ENCODE measurements at places on chromosomes 1 and 21.
A peak's percentile ranks its signal among the peaks of the same experiment; 100 is the strongest.

GRCh38 chr1:16080422-16081150, 7.1 kb upstream of the FAM131C start:
- DNase-seq, result no peak

- DNase-seq, result no peak
Measured at GRCh38 chr1:155777582-155777981, 79.4 kb downstream of the GON4L start.

- peak; percentile 30 for DNase-seq
Measured at GRCh38 chr21:42439284-42440186, 35.8 kb downstream of the UBASH3A start.

- DNase-seq, result peak; percentile 80
Measured at GRCh38 chr1:165073185-165074007, 283.1 kb downstream of the LMX1A start.

DNA sequence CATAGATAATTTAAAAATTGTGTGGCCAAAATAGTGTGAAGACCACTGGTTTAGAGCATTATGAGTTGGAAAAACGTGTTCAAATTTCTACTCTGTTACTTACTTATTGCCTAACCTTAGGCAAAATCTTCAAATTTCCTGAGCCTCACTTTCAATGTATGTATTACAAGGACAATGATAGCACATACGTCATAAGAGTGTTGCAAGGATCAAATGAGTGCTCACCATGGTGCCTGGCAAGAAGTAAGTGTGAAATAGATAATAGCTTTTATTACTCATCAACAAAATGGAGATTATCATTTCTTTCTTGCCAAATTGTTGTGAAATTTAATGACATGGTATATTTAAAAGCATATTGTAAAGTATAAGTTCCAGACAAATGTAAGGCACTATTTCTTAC, 57.2 kb downstream of the FH start:
- DNase-seq, result no peak

- DNase-seq, result no peak
Measured at GRCh38 chr1:21126324-21126723, 50.4 kb downstream of the EIF4G3 start.

DNA sequence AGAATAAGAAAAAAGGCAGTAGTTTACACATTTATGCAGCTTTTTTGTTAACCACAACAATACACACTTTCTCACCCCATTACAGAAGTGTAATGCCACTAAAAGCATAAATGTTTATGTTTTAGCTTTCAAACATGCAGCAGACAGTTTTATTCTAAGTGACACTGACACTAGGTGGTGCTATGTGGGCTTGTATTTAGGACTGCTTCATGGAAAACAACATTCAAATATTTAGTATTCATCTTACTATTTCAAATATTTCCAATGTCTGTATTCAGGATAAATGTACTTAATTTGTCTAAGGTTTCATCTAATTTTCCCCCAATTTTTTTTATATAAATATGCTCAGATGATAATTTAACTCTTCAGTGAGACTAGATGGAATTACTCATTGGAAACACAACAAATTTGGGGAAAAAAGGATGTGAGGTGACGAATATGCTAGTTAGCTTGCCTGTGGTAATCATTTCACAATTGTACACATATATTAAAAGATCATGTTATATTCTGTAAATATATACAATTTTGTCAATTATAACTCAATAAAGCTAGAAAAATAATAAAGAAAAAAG, 71.4 kb downstream of the USP1 start:
- peak; percentile 85 for DNase-seq

DNA sequence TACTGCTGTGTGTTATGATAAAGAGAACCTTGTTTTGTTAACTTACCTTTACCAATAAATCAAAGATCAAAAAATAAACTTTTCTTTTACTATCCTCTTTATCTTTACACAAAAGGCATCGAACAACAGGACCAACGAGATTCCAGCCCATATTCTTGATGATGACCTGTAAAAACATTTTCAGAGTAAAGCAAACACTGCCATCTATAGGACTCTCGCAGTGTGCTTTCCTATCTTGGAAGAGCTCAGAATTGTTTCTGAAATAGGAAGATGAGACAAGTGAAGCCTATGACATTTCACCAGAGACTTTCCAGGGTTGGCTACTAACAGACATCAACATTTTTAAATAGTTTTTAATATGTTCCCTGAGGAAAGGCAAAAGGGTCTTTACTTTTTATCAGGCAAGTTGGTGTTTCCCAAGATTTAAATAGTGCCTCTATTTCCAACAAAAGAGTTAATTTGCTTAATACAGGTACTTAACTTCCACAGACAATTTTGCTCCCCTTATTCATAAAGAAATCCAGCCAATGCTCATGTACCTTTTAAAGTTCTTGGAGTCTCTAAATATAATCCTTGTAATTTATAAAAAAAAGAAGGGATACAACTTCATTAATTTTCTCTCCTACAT, 7.3 kb downstream of the GLMN start:
- DNase-seq, result peak; percentile 80

- peak; percentile 45 for DNase-seq
Measured at GRCh38 chr21:15754640-15755039, 24.9 kb downstream of the USP25 start.

DNA sequence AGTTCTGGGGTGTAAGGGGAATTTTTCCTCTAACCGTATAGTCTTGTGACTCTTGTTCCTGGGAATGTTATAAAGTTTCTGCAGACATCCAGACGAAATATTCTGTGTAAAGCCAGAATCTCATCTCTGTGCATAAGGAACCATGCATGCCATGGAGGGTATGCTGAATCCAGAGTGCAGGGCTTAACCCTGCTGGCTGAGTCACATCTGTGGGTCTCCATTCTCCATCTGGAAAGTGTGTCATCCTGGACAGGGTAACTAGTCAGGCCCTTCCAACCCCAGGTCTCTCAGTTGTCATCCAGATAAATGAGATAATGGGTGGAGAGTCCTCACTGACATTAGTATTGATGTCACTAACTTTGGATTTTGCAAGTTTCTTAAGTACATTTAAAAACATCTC, 48.8 kb downstream of the ATP5PO start:
- no peak for DNase-seq

DNA sequence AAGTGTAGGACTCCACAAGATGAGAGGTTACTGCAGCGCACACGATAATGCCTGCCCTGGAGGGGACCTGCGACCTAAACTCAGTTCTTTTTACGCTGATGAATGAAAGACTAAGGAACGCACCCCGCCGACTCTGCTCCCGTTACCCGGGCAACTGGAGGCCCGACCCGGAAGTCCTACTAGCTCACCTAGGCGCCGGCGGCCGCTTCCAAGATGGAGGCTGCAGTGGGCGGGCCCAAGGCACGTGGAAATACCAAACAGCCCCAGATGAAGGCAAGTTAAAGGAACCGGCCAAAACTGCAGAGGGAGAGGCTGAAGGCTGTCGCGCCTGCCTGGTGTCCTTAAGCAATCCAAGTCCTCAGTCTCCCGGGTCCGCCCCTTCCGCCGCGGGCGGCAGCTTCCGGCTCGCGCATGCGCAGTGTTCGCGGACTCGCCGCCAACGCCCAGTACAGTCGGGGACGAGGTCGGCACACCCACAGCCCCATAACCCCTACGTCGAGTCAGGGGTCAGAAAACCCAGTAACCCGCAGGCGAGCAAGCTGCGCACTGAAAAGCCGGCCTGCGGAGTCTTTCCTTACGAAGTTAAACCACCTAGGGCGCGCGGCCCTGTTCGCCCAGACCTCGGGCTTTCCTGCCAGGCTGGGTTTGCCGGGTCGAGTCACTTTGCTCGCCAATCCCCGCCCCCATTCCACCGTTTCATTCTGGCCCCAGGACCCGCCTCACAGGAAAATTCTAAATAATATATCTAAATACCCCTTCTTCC, at the start of gene SETD4:
Gene SETD4, minus strand, starts transcription at position 368 of the 763 bp plus-strand sequence. CDS start 1,638 bp downstream, outside the sequence.
- peak; percentile 98 for DNase-seq

DNA sequence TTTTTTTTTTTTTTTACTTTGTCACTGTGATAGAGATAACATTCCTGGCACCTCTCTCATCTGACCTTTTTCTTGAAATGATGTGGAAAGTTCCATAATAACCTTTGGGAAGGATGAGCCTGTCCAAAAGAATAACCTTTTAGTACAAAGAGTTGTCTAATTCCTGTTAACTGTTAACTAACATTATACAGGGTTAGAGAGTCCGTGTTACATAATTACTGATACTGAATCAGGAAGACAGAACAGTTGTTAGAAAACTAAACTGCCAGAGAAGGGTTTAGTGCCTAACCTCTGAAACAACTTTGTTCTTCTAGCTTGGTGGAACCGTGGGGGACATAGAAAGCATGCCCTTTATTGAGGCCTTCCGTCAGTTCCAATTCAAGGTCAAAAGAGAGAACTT, 8.8 kb downstream of the CTPS1 start:
- DNase-seq, result no peak

GRCh38 chr1:10065344-10065685, 32.6 kb downstream of the UBE4B start:
- DNase-seq, result peak; percentile 18

DNA sequence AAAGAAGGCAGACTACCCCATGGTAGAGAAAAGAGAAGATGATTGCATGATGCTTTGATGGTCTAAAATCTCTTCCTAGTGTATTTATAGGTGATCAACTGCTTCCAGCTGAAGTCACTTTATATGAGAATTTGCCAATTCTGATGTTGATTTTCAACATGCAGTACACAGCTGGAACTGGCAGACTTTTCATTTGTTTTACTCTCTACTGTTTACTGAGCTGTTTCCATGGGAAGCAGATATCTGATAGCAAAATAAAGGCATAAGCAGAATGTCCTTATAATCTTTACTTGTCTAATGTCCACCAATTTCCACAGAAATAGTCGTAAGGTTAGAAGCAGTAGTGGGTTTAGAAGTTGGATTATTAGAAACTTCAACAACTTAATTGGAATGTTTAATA, 74.9 kb downstream of the SYDE2 start:
- DNase-seq, result no peak

- peak; percentile 60 for DNase-seq
Measured at GRCh38 chr1:27603309-27603680, 649 bp downstream of the AHDC1 start.

DNA sequence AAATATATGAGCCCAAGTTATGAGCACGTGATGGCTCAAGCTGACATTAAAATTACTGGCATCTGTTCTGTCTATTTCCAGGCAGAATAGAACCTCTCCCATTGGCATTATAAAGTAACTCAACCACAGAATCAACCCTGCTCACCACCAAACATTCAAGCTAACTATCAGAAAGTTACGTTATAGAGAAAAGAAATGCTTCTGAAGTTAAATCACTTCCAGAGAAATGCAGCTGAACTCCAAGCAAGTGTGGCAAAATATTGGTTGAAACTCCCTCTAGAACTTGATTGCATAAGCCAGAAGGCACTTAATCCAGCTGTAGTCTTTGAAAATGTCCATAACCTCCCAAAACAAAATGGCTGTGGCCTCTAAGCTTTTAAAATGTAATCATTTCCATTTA, 36.2 kb upstream of the UBE2U start:
- DNase-seq, result no peak

DNA sequence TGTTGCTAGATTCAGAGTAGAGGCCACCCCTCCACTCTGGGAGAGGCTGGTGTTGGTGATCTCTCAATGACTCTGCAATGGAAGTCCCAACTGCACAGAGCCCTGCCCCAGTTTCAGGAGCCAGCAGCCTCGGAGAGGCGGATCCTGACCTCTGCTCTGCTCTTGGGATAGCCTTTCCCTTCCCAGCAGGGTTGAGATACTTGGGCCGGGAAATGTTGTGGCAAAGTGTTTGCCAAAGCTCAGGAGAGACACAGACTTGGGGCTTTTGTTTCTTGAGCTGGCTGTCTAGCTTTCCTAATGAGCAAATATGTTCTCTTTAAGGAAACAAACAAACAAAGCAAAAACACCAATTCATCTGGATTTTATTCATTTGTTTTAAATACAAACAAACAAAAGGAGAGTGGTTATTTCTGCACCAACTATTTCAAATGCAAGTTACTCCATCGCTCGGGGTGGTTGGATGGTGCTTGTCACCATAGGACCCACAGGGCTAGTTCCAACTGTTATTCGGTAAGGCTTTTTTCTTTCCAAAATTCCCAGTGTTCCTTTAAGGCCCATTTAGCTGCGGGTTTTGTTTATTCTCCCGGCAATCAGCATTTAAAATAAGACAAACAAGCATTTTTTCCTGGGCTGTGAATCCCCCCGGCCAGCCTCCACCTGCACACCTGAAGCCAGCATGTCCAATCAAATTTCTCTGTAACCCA, 193.9 kb upstream of the LMO4 start:
- no peak for DNase-seq

- DNase-seq, result peak; percentile 12
Measured at GRCh38 chr1:173100476-173101107, 49.9 kb upstream of the TNFSF18 start.

- no peak for DNase-seq
Measured at GRCh38 chr1:78497201-78497600, 6.4 kb downstream of the PTGFR start.

GRCh38 chr1:162944974-162945674, 84.1 kb upstream of the CCDC190 start:
- DNase-seq, result no peak

DNA sequence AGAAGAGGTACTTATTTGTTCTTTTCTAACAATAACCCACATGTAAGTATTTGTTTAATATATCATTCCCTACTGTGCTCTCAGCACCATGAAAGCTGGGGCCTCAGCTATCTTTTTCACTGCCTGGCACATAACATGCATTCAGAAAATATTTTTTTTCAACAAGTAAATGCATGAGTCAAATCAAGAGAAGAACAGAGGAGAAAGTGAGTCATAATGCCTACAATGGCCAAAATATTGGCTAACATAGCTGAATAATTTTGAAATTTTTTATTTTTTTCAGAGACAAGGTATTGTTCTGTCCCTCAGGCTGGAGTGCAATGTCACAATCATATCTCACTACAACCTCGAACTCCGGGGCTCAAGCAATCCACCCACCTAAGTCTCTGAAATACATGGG, 252.2 kb upstream of the ADAMTS5 start:
- no peak for DNase-seq

DNA sequence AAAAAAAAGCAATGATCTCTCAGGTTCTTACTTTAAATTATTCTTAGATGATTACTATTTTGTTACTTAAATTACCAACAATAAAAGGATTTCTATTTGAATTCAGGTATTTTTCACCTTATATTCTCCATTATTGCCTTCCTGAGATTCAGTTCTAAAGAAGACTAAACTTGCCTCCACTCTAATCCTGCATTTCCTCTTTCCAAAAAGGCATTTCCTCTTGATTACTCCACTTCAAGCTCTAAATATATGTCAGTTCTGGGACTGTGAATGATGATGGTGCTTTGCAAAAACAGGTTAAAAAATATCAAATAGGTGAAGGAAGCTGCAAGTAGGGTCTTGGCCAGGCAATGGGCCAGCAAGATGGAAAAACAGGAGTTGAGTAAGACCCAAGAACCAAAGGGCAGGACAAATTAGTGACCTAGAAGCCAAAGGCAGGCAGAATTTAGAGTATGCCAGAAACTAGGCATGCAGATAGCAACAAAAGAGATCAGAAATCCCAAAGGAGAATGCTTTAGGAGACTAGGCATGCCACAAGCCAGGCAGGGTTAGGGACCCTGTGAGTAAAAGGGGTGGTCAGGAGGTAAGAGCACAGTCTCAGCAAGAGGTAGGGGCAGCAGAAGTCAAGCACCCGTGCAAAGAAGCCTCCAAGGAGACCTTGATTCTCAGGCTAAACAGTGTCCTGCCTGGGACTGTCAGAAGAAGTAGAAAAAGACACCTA, 11.3 kb upstream of the DIPK1A start:
- DNase-seq, result no peak

All from hematopoietic multipotent progenitor cell treated with erythropoietin and hydrocortisone succinate and interleukin-3 and kit ligand, for 4 days (in vitro differentiated cells).